ENCODE measurements at places on chromosomes 12 and 14. TPM values are rescaled to one million over a fixed set of nuclear protein-coding genes. Genes with fewer than 3 reads are reported as not detected.

- DNase-seq = no peak
Measured at GRCh38 chr12:19945559-19946435, 422.5 kb upstream of the PDE3A start.

- DNase-seq = no peak
Measured at GRCh38 chr12:50615907-50616296, 111.1 kb downstream of the DIP2B start.

DNA sequence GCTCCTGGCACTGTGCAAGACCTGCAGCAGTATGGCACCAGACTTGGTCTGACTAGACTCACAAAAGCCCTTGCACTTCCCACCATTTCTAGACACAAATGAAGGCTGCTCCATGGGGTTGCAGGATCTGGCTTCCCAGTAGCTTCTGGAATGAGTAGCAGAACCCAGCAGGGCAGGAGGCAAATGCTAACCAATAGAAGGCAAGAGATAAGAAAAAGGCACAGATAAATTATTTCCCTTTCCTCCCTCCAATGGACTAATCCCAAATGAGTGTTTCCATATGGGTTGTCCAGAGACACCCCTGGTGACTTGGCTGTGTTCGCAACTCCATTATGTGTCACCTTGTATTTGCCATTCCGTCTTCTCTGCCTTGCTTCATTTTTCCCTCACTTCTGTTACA is 49.7 kb downstream of the KIF21A start:
- no peak for DNase-seq

GRCh38 chr14:77908847-77909246 is 108.9 kb downstream of the ADCK1 start:
- DNase-seq = no peak

- no peak for DNase-seq
Measured at GRCh38 chr14:106831322-106831720, 1304.9 kb downstream of the TMEM121 start.

DNA sequence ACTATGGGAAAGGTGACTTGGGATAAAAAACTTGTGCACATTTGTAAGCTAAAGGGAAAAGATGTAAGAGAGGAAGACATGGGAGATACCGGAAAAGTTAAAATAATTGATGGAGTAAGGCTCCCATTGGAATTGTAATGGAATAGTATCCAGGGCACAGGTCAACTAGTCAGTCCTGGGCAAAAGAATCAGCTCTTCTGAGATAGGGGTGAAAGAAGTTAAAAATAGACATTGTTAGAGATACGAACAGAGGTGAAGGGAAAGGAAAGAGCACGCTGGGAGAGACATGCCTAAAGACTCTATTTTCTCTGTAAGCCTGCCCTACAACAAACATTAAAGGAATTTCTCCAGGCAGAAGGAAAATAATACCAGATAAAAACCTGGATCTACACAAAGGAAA is 101.6 kb downstream of the SLC41A2 start:
- DNase-seq = no peak

- DNase-seq = no peak
Measured at GRCh38 chr12:2654741-2655140, 140.0 kb upstream of the FKBP4 start.

- DNase-seq = no peak
Measured at GRCh38 chr12:112344220-112344619, 38.0 kb downstream of the HECTD4 start.

- no peak for DNase-seq
Measured at GRCh38 chr14:99422228-99423010, 58.2 kb downstream of the SETD3 start.

DNA sequence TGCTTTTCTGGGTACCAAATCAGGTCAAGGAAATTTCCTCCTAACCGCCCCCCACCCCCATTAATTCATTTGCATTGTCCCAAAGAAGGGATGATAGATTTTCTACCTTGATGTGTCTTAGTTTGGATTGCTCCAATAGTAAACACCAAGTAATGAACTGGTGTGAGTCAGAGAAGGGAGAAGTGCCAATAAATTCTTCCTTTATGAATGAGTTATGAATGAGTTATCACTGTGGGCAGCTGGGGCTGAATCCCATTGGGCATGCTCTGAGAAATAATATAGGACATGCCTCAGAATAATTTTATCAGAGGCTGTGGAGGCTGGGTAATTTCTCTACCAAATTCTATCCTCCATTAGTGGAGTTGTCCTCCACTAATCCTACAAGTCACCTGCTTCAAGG is 277.9 kb upstream of the FLRT2 start:
- no peak for DNase-seq

GRCh38 chr12:108565976-108566375 is 3.6 kb downstream of the ISCU start:
- DNase-seq = no peak

Gene RAB3IP
- polyA plus RNA-seq = 58.6 TPM

Gene NPFF
- polyA plus RNA-seq = 0.47 TPM

Gene LAG3
- polyA plus RNA-seq = 2.1 TPM

Gene OR10P1
- polyA plus RNA-seq = not detected
